ENCODE measurements at places on chromosomes 3 and 15. TPM values are rescaled to one million over a fixed set of nuclear protein-coding genes. Genes with fewer than 3 reads are reported as not detected.
A peak's percentile ranks its signal among the peaks of the same experiment; 100 is the strongest.

DNA sequence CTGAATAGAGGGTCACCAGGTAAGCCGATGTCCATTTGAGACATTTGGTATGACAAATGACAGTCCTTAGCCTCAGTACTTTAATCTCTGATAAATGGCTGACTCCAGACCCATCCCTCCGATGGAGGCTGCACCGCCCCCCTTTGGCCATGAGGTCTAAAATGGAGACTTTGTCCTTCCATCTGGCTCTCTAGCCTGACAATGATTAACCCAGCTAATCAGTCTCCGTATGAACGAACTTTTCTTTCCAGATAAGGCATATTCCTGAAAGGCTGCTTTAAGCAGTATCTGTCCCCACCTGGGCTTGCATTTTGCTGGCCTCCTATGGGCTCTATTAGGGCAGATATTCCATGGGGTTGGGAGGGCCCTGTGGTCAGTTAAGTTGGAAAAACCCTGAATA lies 10.8 kb upstream of the MYZAP start:
- no peaks in the 10 kb centered on the region for H3K4me1 ChIP-seq
- H3K36me3 ChIP-seq: no peaks in the 10 kb centered on the region
- no peak overlapping the region for H3K4me3 ChIP-seq
- no peak overlapping the region for H3K27ac ChIP-seq
- H3K27me3 ChIP-seq: no peaks in the 10 kb centered on the region
- no peak for DNase-seq

GRCh38 chr15:38551720-38552648 lies 12.6 kb downstream of the RASGRP1 start:
- H3K36me3 ChIP-seq: no peaks in the 10 kb centered on the region
- H3K4me3 ChIP-seq: no peak overlapping the region
- H3K27me3 ChIP-seq: no peaks in the 10 kb centered on the region
- no peak for DNase-seq
- H3K27ac ChIP-seq: no peak overlapping the region

GRCh38 chr3:119146578-119147375 lies 812 bp downstream of the TEX55 start:
- no peaks in the 10 kb centered on the region for H3K36me3 ChIP-seq
- no peak for DNase-seq
- H3K4me1 ChIP-seq: no peaks in the 10 kb centered on the region
- H3K27ac ChIP-seq: no peak overlapping the region
- H3K4me3 ChIP-seq: no peak overlapping the region

GRCh38 chr3:142022381-142022780 lies 127.0 kb downstream of the TFDP2 start:
- no peak overlapping the region for H3K27ac ChIP-seq
- H3K27me3 ChIP-seq: no peaks in the 10 kb centered on the region
- peaks cover 10% of the 10 kb centered on the region for H3K4me1 ChIP-seq
- no peak for DNase-seq
- no peaks in the 10 kb centered on the region for H3K36me3 ChIP-seq

- H3K36me3 ChIP-seq: no peaks in the 10 kb centered on the region
- no peaks in the 10 kb centered on the region for H3K4me1 ChIP-seq
- DNase-seq: no peak
- H3K4me3 ChIP-seq: peak overlapping the region; percentile 6
These were observed 330.1 kb downstream of the ARPP21 start for GRCh38 chr3:35969406-35969805.

GRCh38 chr15:50876989-50877360 lies 31.5 kb upstream of the AP4E1 start:
- H3K4me3 ChIP-seq: peak overlapping the region; percentile 34
- no peak for DNase-seq
- no peak overlapping the region for H3K27ac ChIP-seq
- no peaks in the 10 kb centered on the region for H3K27me3 ChIP-seq
- H3K36me3 ChIP-seq: no peaks in the 10 kb centered on the region
- peaks cover 5% of the 10 kb centered on the region for H3K4me1 ChIP-seq

DNA sequence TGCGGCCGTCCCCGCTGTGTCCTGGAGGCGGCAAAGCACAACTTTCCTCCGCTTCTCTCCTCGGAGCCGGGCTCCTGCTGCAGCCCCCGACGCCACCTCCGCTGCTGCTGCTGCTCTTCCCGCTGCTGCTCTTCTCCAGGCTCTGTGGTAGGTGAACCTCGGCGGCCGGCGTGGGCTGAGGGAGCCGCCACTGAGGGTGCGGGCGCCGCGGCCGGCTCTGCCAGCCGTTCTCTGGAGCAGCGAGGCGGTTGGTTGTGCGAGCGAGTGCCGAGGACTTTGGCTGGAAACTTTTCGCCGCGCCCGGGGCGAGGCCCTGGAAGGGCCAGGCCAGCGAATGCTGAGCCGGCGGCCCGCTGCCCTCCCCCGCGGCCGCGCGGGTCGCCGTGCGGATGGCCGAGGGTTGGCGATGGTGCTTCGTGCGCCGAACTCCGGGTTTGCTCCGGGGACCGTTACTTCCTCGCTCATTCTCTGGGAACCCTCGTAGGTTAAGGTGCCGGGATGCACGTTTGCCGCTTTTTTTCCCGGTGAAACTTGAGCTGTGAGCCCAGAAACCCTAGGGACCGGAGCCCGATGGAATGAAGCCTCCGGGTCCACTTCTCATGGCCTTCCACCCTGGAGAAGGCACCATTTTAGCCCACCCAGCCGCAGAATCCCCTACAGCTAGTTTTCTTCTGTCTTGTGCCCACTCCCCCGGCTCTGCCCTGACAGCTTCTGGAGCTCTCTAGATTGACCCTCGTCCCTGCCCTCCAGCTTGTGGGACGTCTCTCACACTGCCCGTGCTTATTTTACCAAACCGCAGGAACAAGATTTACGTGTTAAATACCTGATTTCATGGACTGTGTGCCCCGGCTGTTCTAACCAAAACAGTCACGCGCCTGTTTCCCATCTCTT lies 660 bp downstream of the NECTIN3 start:
- H3K36me3 ChIP-seq: no peaks in the 10 kb centered on the region
- H3K4me3 ChIP-seq: peak overlapping the region; percentile 91
- no peak for DNase-seq
- H3K27ac ChIP-seq: peak overlapping the region; percentile 95
- no peaks in the 10 kb centered on the region for H3K27me3 ChIP-seq

GRCh38 chr3:195224156-195224979 lies 46.6 kb downstream of the XXYLT1 start:
- DNase-seq: peak; percentile 75
- H3K4me1 ChIP-seq: peaks cover 30% of the 10 kb centered on the region
- no peak overlapping the region for H3K4me3 ChIP-seq
- no peaks in the 10 kb centered on the region for H3K36me3 ChIP-seq
- peak overlapping the region; percentile 64 for H3K27ac ChIP-seq

DNA sequence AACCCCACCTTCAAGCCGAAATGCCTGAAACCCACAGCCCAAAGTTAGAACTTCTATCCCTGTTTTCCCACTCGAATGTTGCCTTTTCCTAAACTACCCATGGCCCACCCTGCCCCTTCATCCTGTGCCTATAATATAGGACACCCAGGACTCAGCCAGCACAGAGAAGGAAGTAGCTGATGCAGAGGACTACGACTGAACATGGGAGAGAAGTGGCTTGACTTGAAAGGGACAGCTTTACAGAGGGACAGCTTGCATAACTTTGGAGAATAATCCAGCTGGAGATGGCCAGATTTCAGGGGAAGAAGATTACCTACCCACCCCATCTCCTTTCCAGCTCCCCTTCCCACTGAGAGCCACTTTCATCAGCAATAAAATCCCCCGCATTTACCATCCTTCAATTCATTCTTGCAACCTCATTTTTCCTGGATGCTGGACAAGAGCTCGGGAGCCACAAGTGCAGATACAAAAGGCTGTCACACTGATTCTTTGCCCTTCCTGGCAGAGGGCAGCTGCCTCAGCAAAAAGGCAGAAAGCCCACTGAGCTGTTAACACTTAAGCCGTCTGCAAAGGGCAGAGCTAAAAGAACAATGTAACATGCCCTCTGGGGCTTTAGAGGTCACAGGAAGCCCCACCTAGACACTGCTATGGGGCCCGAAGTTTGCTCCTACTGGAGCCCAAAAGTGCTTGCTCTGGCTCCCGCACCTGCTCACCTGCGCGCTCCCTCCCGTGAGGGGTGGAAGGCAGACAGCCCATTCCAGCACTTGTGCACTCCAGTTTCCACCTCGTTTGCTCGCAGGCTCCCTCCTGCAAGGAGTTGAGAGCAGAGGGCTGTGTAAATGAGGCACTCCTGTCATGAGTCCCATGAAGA lies 224.0 kb downstream of the TBC1D5 start:
- no peaks in the 10 kb centered on the region for H3K27me3 ChIP-seq
- H3K4me1 ChIP-seq: no peaks in the 10 kb centered on the region
- no peak overlapping the region for H3K27ac ChIP-seq
- H3K36me3 ChIP-seq: no peaks in the 10 kb centered on the region

- no peak overlapping the region for H3K4me3 ChIP-seq
- no peaks in the 10 kb centered on the region for H3K27me3 ChIP-seq
- DNase-seq: peak; percentile 93
- H3K36me3 ChIP-seq: no peaks in the 10 kb centered on the region
- H3K27ac ChIP-seq: no peak overlapping the region
- H3K4me1 ChIP-seq: no peaks in the 10 kb centered on the region
These were observed 257.3 kb downstream of the XXYLT1 start for GRCh38 chr3:195013411-195014361.

DNA sequence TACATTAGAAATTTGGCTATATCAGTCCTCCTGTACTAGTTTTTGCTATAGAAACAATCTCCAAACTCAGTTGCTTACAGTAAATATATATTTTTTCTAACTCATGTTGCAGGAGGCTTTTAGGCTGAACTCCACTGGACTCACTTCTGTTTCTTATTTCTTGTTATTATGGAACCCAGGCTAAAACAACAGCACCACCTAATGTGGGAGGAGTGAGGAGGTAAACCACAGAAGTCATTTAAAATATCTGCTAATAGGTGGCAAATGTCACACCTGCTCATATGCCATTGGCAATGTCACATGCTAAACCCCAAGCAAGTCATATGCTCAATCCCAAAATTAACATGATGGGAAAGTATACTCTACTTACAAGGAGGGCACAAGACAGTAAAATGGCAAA lies 462.2 kb downstream of the PLOD2 start:
- no peak for DNase-seq
- no peak overlapping the region for H3K27ac ChIP-seq
- H3K27me3 ChIP-seq: no peaks in the 10 kb centered on the region
- no peaks in the 10 kb centered on the region for H3K4me1 ChIP-seq
- H3K4me3 ChIP-seq: no peak overlapping the region
- H3K36me3 ChIP-seq: no peaks in the 10 kb centered on the region

DNA sequence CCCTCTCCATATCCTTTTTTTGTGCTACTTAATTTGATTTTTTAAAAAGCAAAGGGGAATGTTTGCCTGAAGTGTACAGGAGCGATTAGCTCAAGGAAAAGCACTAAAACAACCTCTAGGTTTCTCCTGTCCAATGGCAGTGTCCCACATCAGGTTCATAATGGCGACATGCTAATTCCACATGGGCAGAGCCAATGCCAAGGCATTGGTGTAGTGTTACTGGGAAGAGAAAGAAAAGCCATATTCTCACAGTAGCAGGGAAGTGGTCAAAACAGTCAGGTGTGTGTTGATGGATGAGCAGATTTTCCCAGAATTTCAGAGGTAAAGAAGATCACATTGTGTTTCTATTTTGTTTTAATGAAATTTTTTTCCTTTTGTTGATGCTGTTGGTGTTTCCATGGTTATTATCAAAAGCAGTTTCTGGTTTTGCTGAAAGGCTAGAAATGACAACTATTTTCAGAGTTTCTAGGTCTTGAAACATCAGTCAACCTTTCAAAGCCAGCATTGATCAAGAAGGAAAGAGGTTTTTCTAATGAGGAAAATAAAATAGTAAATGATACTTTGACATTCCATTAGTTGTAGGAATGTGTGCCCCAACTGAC lies 65.2 kb downstream of the FNDC3B start:
- no peaks in the 10 kb centered on the region for H3K36me3 ChIP-seq
- H3K27me3 ChIP-seq: no peaks in the 10 kb centered on the region
- DNase-seq: no peak
- peaks cover 72% of the 10 kb centered on the region for H3K4me1 ChIP-seq

- no peaks in the 10 kb centered on the region for H3K4me1 ChIP-seq
- no peak overlapping the region for H3K4me3 ChIP-seq
- no peaks in the 10 kb centered on the region for H3K27me3 ChIP-seq
- no peaks in the 10 kb centered on the region for H3K36me3 ChIP-seq
These were observed 6.6 kb upstream of the BTLA start for GRCh38 chr3:112505907-112506306.

Gene FBXL2
- total RNA-seq: 5.9 TPM

Gene ARF4
- 69.0 TPM for total RNA-seq

Gene GALNT15
- 225 TPM for total RNA-seq
